ENCODE measurements at places on chromosomes 12 and 14.

DNA sequence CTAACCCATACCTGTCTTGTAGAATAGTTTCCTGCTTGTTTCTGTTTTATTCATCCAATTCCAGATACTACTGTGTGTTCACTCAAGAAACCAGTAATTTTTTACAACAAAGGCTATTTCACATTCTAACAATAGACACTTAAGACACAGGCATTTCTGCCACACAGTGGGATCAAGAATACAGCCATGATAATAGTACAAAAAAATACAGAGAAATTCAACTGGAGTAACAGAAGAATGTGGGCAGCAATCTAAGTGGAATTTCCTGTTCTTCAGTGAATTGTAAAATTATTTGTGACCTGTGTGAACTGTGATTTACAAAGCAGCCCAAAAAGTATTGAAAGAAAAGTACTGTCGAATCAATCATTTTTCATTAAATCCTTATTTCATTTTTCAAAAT is 282.9 kb downstream of the CCER1 start:
- no peak for DNase-seq

DNA sequence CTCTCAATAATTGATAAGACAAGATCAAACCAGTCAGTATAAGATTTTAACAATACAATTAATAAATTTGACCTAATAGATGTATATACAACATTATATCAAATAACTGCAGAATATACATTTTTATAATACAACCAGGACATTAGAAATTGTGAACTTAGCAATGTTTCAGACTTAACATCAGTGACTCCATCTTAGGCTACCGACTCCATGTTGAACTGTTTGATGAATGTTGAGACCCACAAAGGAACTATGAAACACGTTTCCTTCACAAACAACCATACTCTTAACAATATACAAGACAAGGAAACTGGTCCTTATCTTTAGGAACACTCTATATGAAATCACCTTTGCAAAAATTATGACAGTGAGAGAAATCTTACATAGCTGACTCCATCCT is 13.9 kb upstream of the LALBA start:
- no peak for DNase-seq

DNA sequence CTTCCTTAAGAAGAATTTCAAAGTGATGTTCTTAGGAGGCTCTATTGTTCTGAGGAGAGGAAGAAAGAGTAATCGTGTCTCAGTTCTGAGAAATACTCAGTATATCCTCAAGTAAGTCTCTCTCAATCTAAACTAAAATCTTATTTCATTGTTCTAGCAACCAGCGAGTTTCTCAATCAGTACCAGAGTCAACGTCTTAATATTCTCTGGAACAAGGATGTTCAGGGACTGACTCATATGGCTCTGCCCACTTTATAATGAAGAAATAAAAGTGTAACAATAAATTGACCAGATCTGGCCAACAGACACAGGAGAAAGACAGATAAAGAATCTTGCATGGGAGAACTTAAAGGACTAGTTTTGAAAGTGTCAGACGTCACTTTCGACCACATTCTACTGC is 469.8 kb upstream of the FLRT2 start:
- no peak for DNase-seq

DNA sequence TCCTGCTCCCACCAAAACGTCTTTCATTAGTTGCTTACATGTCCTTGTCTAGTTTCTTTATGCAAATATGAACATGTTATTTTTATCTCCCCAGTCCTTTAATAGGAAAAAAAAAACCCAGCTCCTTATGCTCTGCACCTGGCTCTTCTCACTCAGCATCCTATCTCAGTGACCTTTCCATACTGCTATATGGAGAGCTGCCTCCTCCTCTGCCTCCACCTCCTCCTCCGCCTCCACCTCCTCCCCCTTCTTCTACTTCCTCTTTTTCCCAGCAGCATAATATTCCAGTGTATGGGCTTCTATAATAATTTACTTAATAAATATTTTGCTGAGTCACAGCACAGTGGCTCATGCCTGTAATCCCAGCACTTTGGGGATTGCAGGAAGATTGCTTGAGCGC is 31.5 kb downstream of the ABCB9 start:
- DNase-seq, result no peak

- no peak for DNase-seq
Observed at GRCh38 chr14:33484264-33484663, 466.6 kb downstream of the EGLN3 start.

GRCh38 chr14:93133464-93133863 is 17.7 kb upstream of the ITPK1 start:
- no peak for DNase-seq

- no peak for DNase-seq
Observed at GRCh38 chr12:80846952-80847351, 90.8 kb downstream of the LIN7A start.

DNA sequence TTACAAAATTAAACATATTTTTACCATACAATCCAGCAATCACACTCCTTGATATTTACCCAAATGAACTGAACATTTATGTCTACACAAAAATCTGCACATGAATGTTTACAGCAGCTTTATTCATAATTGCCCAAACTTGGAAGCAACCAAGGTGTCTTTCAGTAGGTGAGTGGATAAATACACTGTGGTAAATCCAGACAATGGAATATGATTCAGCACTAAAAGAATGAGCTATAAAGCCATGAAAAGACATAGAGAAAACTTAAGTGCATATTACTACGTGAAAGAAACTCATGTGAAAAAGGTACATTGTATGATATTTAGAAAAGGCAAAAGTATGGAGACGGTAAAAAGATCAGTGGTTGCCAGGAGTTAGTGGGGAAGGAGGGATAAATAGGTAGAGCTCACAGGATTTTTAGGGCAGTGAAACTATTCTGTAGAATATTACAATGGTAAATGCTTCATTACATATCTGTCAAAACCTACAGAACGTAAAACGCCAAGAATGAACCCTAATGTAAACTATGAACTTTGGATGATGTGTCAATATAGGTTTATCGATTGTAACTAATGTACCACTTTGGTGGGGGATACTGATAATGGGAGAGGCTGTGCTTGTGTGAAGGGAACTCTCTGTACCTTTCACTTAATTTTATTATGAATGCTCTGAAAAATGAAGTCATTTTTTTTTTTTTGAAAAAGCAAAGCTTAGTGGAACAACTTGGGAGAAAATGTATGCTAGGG is 295.7 kb downstream of the CEP128 start:
- no peak for DNase-seq

DNA sequence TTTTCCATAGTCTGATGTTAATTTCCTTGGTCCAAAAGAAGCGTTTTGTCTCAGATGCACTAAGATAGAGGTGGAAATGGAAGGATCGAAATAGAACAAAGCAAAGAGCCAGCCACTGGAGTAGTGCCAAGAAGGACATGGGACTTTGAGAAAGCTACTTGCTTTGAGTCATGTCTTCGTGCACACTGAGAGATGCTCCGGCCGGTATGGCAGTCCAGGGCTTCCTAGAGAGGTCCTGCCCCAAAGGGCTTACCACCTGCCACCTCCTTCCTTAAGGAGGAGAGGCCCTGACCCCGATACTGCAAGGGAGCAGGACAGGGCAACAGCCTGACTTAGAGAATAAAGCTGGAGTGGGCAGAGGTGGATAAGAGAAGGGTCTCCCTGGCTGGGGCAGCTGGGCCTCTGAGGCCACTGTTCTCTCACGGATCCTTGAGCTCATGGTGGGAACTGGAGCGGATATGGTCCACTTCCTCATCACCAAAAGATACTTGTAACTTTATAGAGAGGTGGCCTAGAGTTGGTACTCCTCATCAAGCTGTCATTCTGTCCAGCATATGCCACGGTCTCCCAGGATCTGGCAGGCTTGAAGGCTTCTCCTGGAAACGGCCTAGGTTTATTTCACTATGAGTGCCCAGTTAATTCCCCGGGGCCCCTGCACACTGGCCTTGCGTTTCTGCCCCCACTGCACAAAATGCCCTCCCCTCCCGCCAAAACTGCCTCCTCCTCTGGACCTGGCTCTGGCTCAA is 57.4 kb downstream of the FOXN3 start:
- DNase-seq, result no peak

GRCh38 chr14:104899781-104900180 is 24.9 kb upstream of the PLD4 start:
- no peak for DNase-seq

DNA sequence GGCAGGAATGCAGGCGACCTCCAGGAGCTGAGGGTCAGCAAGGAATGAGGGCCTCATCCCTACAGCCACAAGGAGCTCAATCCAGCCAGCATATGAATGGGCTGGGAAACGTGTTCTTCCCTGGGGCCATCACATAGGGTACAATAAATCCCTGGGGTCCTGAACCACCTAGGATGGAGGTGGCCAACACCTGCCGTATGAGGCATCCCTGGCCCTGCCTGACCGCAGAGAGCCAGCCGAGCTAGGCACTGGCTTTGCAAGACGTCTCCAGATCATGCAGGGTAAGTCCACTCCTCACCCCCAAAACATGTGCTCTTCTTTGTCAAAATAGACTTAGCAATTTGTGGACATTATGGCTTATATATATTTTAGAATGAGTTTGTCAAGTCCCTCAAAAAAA is 303.7 kb upstream of the DIO3 start:
- DNase-seq, result no peak

DNA sequence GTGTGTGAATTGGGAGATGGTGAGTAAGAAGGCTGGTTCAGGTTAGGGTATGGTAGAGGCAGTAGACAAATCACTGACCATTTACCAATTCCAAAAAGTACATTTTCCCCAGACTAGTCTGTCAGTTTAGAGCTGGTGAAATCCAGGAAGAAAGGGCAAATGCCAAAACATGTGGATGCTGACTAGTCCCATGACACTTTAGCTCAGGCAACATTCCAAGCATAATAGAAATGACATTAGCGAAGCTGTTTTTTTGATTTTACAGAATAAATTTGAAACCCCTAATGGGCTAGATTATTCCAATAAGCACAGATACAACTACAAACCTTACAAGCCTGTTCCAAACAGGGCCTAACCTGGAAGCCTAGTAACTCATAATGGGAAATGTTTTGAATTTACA is 884.2 kb downstream of the FLRT2 start:
- DNase-seq, result no peak

- DNase-seq, result no peak
Observed at GRCh38 chr14:68633131-68633991, 159.5 kb downstream of the ZFP36L1 start.

DNA sequence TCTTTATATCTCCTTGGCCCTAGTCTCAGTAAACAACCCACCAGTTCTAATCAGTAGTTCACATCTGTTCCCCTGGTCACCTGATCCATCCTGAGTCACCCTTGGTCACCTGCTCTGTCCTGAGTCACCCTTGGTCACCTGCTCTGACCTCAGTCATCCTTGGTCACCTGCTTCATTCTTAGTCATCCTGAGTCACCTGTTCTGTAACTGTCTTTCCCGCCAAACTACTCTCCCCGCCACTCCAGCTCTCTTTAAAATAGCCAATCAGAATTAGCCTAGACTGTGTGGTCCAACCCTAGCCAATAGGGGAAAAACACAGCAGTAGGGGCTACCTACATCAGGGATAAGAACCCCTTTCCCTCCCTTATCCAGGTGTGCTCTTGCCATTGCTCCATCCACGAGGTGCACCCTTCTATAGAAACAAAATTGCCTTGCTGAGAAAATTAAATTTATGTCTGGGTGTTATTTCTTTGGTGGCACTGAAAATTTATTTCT is 245.4 kb upstream of the DIO3 start:
- DNase-seq, result no peak

- no peak for DNase-seq
Observed at GRCh38 chr12:54891717-54892478, 37.6 kb downstream of the MUCL1 start.

DNA sequence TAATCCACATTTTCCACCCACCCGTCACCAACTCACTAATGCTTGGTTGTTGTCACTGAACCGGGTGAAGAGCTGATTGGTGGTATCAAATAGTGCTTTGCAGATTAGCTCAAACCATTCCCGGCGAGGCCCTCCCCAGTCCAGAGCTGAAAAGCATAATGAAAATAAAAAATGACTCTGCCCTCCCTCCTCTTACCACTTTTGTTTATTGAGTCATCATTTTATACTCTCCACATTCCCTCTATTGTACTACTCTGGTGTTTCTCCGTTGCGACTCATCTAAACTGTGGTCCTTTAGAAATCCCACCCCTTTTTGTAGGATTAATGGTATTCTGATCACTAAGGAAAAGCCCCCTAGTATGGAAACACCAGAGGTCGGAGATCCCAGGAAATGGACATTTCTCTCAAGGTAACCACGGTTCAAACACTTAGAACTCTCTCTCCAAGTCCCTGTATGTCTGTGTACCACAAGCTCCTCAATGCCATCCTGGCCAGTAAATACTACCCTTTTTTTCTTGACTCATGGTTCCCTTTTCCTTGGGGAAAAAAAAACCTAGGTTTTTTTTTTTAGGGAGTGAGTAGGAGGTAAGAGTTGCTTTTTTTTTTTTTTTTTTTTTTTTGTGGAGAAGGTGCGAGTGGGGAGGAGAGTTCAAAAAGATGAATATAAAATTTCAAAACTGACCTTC is 42.0 kb downstream of the AREL1 start:
- DNase-seq, result no peak

- DNase-seq, result no peak
Observed at GRCh38 chr12:46391630-46392029, 19.1 kb upstream of the SLC38A2 start.

DNA sequence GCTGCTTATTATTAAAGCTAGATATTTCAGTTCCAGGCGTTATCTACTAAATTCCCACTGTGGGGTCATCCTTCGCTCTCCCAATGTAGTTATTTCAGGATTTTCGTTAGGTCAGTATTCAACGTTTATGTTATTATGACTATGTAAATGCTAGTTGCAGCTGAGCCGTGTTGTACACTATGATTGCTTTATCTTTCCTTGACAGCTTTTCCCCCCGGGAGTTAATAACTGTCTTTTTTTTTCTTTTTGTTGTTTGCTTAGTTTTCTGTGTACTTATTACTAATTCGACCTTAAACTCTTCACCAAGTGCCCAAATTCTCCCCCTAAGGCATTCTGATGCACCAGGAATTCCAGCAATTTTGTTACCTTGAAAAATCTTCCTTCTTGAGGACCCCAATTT is 48.5 kb downstream of the SUDS3 start:
- DNase-seq, result no peak

DNA sequence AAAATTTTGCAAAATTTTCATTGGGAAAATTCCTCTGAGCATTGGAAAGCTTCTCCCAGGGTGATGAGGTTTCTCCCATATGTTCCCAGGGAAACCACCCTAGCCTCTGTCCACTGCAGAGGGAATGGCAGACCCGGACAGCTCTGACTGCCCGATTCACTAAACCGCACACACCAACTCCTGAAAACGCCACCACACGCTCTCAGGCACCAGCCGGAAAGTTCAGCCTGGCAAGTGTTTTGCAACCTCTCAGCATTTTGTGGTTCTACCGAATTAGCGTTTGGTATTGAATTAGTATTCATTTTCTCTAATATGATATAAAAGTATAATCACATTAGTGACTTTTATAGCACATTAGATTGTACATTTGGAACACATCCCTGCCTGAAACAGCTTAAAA is 213.4 kb downstream of the PHETA1 start:
- no peak for DNase-seq

- DNase-seq, result no peak
Observed at GRCh38 chr14:90179809-90180779, 76.3 kb upstream of the PSMC1 start.

DNA sequence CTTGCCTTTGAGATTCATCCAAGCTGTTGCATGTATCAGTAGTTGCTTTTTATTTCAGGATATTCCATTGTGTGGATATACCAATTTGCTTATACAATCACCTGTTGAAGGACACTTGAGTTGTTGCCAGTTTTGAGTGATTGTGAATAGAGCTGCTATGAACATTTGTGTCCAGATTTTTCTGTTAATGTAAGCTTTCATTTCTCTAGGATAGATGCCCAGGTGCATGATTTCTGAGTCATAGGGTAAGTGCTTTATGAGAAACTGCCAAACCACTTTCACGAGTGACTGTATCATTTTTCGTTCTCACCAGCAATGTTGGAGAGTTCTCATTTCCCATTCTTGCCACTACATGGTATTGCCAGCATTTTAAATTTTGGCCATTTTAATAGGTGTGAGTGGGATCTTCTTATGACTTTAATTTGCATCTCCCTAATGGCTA is 434.6 kb upstream of the RGS6 start:
- DNase-seq, result no peak

All from HS-27A (cell line).